ENCODE measurements at places on chromosomes 5 and 9.

DNA sequence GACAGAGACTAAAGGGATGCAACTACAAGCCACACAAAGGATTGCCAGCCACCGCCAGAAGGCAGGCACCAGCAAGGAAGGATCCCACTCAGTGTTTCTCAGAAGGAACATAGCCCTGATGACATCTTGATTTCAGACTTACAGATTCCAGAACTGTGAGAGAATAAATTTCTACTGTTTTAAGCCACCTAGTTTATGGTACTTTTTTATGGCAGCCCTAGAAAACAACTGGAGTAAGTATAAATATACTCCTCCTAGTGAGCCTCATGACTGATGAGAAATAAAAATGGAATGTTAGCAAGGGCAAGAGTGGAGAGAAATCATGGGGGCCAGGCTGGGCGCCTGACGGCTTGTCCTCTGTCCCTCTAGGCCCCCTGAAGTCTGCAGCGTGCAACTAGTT lies 307.3 kb downstream of the PIK3R1 start:
- DNase-seq: no peak

DNA sequence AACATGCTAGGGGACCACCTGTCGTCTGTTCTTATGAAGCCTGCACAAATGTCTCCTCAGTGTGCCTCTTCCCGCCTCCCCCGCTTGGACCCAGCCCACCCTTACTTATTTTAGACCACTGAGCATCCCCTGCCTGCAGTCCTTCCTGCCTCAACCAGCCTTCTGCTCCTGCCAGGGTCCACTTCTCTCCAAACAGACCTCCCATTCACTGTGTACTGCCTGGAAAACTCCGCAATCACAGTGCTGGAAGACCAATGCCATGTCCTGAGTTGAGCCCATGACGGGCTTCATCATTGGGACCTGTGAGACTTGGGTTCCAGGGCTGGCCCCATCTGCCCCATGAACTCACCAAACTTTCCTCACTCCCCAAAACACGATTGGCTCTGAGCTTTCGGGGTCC lies 309.4 kb downstream of the IRX1 start:
- no peak for DNase-seq

GRCh38 chr5:132179405-132179804 lies 48.2 kb downstream of the P4HA2 start:
- no peak for DNase-seq

DNA sequence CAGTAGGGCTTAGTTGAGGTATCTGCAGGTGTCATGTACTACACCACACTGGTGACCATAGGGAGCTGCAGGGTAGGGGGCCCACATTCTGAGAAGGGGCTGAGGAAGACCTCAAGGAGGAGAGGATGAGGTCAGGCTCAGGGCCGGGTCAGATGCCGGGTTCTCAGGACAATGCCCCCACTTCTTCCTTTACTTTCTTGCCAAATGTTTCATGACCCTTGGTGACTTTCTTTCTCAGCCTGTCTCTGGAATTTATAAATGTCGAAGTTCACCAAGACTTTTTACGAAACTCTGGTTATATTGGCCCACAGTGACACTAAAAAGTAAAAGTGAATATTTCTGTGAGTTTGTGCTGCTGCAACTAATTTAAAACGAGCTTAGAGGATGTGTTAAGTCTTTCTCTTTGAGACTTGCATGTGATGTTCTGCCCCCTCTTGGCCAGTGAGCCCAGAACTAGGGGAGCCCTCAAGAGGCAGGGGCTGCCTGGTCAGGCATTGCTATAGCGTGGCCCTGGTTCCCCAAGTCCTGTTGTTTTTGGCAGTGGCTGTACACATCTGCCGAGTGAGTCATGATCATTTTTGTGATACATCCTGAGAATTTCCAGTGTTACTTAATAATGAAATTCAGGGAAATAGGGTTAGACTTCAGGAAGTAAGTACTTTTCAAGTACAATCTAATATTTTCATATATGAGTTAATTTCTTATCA lies 11.2 kb downstream of the ACO1 start:
- no peak for DNase-seq

- no peak for DNase-seq
Observed at GRCh38 chr5:132840896-132841295, 10.4 kb upstream of the SHROOM1 start.

DNA sequence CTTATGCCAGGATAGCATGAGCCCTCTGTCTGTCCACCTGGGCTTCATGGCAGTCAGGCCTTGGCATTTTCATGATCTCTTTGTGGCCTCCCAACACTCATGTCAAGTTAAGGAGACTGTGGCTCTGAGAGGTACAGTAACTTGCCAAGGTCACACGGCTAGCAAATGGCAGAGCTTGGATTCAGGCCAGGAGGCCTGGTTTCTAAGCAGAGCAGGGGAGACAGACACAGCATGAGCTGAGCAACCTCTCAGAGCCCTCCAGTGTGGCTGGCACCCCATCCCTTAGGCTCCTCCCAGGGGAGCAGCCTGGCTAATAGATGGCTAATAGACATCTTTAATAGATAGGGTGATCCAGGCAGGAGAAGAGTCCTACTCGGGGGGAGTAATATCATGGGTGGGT lies 4.1 kb downstream of the SYNPO start:
- DNase-seq: no peak

GRCh38 chr5:53063176-53063575 lies 46.4 kb downstream of the MOCS2 start:
- DNase-seq: no peak

- DNase-seq: no peak
Observed at GRCh38 chr5:61268871-61269270, 63.2 kb upstream of the ZSWIM6 start.

DNA sequence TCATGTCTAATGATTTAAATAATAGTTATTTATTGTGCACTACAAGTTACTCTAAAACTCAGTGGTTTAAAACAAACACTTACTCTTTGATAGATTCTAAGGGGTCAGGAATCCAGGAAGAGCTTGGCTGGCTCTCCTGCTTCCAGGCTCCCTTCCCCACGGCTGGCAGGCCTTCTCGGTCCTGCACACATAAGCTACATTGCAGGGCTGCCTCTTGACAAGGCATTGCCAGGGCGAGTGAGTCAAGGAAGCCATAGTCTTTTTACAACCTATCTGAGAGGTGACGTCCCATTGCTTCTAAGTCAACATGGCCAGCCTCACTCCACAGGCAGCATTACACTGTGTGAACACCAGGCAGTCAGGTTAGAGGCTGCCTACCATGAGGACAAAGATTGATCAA lies 119.8 kb downstream of the AUH start:
- DNase-seq: no peak

GRCh38 chr5:80793354-80793753 lies 138.6 kb upstream of the DHFR start:
- DNase-seq: no peak

DNA sequence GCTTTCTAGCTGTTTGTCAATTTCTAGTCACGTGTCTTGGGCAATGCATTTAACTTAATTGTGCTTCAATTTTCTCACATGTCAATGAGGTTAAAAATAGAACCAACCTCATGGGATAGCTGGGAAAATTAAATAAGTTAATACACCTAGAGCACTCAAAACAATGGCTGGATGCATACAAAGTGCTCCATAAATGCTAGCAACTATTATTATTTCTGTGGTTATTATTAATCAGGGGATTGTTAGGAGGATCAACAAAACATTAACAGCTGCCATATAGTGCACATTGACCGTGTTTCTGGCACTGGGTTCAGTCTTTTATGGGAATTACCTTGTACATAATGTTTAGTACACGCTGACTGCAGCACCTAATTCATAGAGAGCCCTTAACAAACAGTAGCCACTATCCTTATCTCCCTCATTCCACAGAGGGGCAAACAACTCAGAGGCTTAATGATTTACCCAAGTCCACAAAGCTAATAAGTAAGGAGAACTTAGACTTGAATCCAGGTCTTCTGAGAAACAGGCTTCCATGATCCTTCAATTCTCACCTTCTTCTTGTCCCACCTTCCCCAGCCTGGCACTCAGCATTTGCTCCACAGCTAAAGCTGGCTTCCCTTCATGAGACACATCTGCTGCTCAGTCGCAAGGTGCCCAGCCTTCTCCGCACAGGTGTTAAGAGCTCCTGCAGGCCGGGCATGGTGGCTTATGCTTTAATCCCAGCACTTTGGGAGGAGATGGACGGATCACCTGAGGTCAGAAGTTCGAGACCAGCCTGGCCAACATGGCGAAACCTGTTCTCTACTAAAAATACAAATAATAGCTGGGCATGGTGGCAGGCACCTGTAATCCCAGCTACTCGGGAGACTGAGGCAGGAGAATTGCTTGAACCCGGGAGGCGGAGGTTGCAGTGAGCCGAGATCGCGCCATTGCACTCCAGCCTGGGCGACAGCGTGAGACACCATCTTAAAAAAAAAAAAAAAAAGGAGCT lies 137.4 kb upstream of the ABCA1 start:
- no peak for DNase-seq

DNA sequence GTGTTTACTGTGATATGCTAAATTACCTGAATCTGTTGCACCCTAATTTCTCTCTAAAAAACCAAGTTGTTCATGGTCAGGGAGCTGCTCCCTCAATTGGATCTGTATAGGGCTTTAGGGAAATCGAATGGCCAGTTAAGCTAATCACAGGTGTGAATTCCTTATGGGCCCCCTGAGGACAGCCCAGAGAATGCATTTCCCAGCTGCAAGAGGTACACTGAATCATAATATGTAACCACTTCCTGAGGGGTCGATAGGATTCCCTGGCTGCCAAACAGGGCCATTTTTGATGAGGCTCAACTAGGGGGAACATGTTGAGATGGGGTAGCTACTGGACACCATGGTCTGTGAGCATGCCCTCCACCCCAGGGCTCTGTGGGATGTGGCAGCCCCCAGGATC lies 478.6 kb downstream of the CCDC171 start:
- no peak for DNase-seq

- DNase-seq: no peak
Observed at GRCh38 chr5:93421987-93422401, 159.0 kb downstream of the NR2F1-AS1 start.

DNA sequence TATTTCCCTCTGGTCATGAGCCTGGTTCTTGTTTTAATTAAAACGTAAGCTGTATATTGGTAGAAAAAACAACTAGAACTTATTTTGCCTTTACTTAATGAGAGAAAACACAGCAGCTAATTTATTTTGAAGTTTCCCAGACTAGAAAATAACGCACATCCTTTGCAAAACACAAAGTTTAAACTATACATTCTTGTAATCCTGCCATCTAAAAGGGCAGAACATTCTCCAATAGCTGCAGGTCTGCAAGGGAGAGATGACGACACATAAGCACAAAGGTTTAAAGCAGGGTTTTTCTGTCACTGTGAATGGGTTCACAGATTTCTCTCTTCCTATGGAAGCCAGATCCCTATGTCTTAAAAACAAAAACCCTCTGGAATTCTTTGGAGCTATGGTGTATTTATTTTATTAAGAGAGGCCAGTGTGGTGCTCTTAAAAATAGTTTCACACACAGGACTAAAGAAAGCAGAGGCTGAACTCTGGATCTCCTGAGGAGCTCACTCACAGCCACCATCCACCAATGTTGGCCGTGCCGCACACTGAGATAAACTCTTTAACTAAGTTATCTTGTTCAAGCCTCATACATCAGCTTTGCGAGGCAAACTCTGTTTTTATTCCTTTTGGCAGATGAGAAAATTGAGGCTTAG lies 82.4 kb downstream of the SNCAIP start:
- DNase-seq: no peak

- no peak for DNase-seq
Observed at GRCh38 chr5:91384671-91385430, 1.7 kb upstream of the ARRDC3 start.

DNA sequence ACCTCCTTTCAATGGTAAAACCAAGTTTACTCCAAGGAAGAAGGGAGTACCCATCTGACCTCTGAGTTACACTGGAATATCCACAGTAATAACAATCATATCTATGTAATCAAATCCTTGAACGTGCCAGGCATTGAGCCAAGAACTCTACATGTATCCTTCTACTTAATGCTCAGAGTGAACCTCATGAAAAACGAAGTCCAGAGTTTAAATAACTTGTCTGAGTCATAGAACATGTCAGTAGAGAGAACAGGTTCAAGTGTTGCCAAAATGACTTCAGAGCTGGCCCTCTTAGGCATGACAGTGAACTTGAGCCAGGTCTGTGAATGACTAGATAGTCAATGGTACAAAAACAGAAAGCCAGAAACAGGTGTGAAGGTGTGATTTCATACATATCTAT lies 164.1 kb upstream of the ZNF618 start:
- no peak for DNase-seq

DNA sequence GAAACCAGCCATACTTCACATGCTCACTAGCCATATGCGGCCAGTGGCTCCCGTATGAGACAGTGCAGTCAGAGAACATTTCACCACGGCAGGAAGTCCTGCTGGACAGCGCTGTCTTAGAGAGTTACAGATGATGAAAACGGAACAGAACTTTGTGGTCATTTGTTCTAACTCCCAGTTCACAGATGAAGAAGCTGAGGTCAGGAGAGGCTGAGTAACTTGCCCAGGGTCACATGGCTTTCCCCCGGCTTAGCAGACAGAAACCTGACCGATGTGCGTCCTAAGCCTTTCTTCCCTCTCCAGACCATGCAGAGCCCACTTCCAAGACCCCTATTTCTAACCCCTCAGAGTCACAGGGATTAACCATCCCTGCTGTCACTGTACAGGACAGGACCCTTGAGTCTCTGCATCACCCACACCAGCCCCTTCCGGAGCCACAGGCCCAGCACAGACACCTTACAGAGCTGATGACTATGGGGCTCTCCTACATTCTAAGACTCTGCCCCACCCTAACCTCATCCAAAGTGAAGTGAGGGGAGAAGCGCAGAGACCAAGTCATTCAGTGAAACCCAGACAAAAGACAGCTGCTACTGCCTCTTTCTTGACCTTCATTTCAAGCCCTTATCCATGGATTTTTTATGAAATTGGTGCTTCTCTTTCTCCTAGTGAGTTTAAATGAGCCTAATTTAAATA lies 86.9 kb downstream of the PTPN3 start:
- no peak for DNase-seq

DNA sequence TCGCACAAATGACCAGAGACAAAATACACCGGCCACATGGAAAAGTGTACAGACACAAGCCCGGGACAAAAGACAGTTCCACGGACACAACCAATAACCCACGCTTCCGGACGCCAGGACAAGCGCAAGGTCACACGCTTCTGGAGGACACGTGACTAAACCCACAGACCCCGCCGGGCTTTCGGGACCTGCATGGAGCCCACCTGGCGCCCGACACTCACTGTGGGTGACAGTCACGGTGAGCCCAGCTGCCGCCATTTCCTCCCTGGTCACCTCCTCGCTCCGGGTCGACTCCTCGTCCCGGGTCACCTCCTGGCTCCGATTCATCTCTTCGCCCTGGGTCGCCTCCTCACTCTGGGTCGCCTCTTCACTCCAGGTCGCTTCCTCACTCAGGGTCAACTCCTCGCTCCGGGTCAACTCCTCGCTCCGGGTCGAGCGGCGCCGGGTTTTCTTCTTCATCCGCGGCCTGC lies 470 bp downstream of the BAG1 start:
- peak; percentile 13 for DNase-seq

DNA sequence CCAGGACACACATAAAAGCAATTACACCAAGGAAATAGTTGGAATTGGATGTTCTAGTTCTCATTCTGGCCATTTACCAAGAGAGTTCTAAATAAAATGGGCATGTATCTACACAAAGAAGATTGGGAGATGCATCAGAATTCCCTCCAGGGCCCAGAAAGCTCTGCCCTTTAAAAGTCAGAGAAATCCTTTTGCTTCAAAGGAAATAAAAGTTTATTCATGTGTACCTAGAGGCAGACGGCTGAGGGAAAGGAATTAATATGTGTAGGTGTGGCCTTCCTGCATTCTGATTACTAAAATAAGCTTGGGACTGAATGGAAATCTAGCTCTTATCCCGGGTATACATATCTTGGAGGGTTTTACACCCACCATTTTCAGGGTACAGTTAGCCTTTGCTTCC lies 719.4 kb downstream of the SEMA5A start:
- no peak for DNase-seq

Measured in activated effector memory CD4-positive, alpha-beta T cell treated with Interleukin-2 at 50 U/mL for 16 hours (primary cell).